ENCODE measurements at places on chromosomes 7 and 10. TPM values are rescaled to one million over a fixed set of nuclear protein-coding genes. Genes with fewer than 3 reads are reported as not detected.

Gene JCAD
- 8.5 TPM for total RNA-seq

Gene FGFR2
- total RNA-seq, result not detected

Gene GIMAP5
- total RNA-seq, result 1.2 TPM

Gene CCDC186
- total RNA-seq, result 6.7 TPM

Gene FGFBP3
- total RNA-seq, result 1.4 TPM

Gene VDAC2
- 199 TPM for total RNA-seq

Gene ITPRID1
- total RNA-seq, result not detected

Gene SSC4D
- 0.23 TPM for total RNA-seq

Gene ZYX
- 165 TPM for total RNA-seq

Gene CLDN3
- total RNA-seq, result not detected

Gene LRRC18
- 0.70 TPM for total RNA-seq

Gene ASAH2B
- total RNA-seq, result 13.2 TPM

Gene NUTM2E
- not detected for total RNA-seq

Gene IL15RA
- total RNA-seq, result 22.9 TPM

Gene OR2A5
- total RNA-seq, result not detected

Gene PON1
- not detected for total RNA-seq

Gene TMEM140
- 0.60 TPM for total RNA-seq

GRCh38 chr7:108097703-108098102 lies 32.5 kb downstream of the LAMB4 start:
- DNase-seq, result no peak

DNA sequence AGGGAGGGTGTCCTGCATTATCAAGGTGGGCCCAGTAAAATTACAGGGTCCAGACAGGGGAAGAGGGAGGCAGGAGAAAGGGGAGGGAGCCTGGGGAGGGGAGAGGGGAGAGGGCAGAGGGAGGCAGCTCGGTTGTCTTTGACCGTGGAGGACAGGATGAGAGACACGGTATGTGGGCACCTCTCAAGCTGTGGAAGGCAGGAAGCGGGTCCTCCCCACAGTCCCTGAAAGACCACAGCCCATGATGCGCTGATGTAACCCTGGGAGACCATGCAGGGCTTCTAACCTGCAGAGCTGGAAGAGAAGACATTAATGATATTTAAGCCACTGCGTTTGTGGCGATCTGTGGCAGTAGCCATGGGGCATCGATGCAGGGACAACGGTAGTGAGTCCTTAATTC lies 27.2 kb upstream of the MNX1 start:
- DNase-seq, result no peak

GRCh38 chr10:22723343-22723779 lies 9.0 kb upstream of the PIP4K2A start:
- no peak for DNase-seq

GRCh38 chr7:153835103-153835502 lies 217.1 kb upstream of the DPP6 start:
- peak; percentile 20 for DNase-seq

- DNase-seq, result no peak
Observed at GRCh38 chr7:155488483-155489127, 30.7 kb downstream of the EN2 start.

- DNase-seq, result no peak
Observed at GRCh38 chr10:79234391-79235315, 112.6 kb upstream of the PPIF start.

- no peak for DNase-seq
Observed at GRCh38 chr10:21069278-21069677, 172.2 kb upstream of the NEBL start.

GRCh38 chr10:35413985-35414861 lies 77.9 kb downstream of the CCNY start:
- DNase-seq, result peak; percentile 12

DNA sequence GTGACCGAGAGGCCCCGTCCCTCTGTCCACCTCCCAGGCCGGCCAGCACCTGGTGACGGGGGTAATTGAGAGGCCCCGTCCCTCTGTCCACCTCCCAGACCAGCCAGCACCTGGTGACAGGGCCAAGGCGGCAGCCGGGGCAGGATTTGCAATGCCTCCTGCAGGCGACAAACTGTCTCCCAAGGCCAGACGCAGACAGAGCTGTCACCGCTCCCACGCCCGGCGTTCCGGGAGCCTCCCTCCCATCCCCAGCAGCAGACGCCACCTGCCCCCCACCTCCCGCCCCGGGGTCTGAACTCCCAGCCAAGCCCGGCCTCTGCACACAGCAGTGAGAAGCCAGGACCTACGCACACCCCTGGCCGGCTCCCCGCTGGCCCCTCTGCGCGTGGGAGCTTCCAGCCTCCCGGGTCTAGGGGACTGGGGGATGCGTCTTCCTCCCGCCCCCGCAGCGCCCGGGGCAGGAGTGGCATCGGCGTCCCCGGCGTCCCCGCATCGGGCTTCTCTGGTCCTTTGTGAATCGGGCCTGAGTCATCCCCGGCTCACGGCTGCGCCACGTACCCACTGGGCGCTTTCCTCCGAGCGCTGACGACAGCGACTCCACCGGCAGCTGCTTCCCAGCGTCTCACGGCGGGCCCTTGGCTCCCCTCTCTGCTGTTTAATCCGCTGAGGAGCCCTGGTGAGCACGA lies 95.1 kb upstream of the DIP2C start:
- DNase-seq, result peak; percentile 68

GRCh38 chr7:25206765-25207164 lies 21.5 kb downstream of the NPVF start:
- no peak for DNase-seq

DNA sequence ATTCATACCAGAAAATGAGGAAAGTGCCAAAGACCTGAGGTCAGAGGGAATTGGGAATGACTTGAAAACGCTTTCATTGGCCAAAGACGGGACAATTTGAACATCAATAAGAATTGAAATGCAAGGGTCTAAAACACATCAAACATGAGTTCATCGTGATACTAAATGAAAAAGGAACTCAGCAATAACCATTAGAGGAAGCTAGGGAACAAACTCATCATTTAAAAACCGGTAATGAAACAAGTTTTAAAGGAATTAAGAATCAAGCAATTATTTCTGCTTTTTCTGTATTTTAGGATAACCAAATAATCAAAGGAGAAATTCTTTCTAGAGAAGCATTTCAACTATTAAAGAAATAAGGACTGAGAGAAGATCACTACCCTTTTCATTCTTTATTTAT lies 303.1 kb downstream of the ARHGAP12 start:
- no peak for DNase-seq

DNA sequence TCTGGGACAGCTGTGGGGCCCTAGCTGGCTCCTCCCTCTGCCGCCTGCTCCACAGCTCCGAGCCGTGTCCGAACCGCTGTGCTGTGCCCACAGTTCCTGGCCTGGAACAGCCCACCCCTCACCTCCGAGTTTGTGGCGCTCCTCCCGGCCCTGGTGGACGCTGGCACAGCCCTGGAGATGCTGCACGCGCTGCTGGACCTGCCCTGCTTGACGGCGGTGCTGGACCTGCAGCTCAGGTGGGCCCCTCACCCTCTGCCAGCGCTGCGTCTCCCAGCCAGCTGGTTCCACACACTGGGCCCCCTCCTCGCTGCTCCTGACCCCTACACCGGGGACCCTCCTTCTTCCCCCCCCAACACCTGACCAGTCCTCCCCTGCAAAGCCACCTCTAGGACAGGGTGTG lies 12.1 kb downstream of the AP5Z1 start:
- DNase-seq, result no peak

DNA sequence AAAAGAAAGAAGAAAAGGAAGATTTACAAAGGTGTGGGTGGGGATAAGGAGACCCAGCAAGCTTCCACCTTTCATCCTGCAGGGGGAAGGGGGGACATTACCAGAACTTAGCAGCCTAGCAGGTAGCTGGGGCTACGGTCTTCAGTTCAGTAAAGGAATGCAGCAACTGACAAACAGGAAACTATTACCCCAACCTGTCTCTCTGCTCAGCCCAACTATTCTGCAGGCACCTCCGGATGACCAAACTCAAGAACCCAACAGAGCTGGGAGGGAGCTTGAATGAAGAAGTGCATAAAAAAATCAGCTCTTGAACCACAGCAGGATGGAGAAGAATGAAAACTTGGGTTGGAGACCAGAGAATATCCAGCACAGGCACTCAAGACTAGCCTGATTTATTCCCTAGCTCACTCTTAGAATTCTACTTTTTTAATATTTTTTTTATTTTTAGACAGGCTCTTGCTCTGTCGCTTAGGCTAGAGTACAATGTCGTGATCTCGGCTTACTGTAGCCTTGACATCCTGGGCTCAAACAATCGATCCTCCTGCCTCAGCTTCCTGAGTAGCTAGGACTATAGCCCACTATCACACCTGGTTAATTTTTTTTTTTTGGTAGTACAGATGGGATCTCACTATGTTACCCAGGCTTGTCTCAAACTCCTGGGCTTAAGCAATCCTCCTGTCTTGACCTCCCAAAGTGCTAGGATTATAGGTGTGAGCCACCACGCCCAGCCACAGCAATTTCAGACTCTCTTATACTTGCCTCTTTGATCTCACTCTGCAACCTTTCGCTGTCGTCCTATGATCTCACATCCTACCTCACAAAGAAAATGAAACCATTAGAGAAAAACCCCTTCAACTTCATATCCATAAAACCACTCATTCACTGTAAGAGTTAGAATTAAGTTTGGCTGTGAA lies 18.5 kb upstream of the C10orf67 start:
- no peak for DNase-seq

DNA sequence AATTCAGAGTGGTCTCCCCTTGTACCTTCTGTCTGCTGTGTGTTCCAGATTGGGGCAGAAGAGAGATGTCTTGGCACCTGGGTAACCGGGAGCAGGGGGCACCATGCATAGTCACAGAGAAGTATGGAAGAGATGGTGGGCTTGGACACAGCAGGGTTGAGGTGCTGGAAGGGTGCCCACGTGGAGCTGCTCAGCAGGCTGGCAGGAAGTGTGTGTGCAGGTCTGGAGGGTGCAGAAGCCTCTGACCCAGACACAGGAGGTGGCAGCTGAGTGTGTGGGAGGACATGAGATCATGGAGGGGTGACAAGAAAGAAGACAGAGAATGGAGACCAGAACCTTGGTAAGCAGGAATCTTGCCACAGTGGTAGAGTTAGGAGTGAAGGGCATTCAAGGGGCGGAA lies 42.3 kb upstream of the DUSP5 start:
- no peak for DNase-seq

DNA sequence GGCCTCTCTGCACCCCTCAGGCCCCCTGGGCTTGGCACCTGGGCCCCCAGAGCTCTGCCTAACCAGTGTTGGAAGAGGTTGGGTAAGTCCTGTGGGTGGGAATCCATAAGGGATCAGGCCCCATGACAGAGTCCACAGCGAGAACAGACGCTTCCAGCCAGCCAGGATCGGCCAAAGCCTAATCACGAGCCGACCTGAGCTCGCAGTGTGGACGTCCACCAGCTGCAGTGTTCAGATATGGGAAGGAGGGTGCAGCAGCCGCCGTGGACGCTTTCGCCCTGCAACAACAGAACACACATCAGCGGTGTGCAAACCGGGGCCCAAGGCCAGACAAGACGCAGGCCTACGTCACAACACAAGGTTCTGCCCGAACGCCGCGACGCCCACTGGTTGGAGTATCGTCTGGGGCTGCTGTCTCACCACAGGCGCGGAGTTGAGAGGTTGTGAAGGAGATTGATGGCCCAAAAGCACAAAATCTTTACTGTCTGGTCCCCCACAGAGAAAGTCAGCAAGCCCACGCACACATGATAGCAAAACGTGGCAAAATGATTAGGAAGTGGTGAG lies 102.1 kb downstream of the FOXL3 start:
- no peak for DNase-seq

DNA sequence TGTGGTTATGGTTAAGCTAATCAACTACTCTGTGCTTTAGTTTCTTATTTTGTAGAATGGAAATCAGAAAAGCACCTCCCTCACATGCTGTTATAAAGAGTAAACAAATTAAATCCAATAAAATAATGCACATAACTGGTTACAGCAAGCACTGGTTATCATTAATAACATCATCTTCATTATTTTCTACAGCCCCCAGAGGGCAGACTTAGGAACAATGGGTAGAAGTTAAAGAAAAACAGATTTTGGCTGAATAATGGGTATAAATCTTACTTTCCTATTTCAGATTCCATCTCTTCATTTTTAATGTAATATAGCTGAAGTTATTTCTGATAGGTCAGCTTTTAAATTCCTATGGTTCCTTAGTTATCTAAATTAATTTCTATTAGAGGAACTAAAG lies 126.5 kb downstream of the DOCK4 start:
- no peak for DNase-seq

DNA sequence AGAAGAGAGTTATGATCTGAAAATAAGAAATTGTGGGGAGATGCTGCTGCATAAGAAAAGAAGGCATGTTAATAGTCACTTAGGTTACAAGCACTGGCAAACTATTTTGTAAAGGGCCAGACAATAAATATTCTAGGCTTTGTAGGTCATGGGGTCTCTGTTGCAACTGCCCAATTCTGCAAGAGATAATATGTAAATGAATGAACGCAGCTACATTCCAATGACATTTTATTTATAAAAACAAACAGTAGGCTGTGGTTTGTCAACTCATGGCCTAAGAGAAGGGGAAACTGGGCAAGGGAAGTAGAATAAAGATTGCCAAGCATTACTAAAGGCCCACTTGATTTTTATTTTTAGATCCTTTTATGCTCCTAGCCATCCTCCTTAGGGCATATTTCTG lies 133.1 kb downstream of the RAPGEF5 start:
- DNase-seq, result no peak

DNA sequence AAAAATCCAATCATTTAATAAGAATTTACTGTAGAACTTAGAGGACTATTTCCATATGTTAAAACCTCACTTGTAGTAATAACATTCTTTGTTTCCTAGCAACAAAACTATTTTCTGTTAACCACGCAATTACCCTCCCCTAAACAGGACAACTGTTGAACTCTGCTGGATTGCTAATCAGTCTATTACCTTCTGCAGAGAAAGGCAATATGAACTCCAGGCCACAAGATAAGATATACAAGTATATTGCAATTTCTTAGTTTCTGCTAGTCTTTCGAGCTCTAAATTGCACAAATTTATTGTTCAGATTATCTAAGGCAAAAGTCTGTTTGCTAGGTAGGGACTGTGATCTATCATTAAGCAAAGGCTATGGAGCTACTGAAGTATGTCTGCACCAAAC lies 920.1 kb upstream of the LRRN3 start:
- no peak for DNase-seq

DNA sequence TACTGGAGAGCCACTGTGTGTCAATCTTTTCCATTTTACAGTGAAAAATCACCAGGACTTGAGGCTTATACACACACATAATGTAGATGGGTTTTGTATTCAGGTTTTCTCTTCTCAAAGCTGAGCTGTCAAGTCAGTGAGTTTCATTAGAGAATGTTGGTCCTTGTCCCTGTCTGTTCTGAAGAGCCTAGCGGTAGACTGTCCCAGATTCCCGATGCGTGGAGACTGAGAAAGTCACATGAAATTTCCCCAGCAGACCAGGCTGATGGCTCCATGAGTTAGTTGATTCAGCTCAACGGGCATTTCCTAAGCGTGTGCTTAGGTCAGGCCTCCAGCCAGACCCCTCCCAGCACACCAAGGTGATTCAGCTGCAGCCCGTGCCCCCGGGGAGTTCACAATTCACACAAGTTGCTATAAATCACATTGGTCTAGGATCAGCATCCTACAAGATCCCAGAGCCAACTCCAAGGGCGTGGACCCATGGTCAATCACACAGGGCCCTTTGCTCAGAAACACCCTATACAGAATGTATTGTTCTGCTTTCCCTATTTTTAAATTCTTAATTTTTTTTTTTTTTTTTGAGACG lies 17.2 kb downstream of the CHST15 start:
- peak; percentile 35 for DNase-seq

Data from HT1080 (cell line).